ENCODE measurements at places on chromosomes 12 and 14.
A peak's percentile ranks its signal among the peaks of the same experiment; 100 is the strongest.

- peak; percentile 29 for DNase-seq
These were observed 110.5 kb downstream of the ASCL4 start for GRCh38 chr12:107884769-107885694.

- no peak for DNase-seq
These were observed 18.7 kb upstream of the YBX3 start for GRCh38 chr12:10741845-10742244.

DNA sequence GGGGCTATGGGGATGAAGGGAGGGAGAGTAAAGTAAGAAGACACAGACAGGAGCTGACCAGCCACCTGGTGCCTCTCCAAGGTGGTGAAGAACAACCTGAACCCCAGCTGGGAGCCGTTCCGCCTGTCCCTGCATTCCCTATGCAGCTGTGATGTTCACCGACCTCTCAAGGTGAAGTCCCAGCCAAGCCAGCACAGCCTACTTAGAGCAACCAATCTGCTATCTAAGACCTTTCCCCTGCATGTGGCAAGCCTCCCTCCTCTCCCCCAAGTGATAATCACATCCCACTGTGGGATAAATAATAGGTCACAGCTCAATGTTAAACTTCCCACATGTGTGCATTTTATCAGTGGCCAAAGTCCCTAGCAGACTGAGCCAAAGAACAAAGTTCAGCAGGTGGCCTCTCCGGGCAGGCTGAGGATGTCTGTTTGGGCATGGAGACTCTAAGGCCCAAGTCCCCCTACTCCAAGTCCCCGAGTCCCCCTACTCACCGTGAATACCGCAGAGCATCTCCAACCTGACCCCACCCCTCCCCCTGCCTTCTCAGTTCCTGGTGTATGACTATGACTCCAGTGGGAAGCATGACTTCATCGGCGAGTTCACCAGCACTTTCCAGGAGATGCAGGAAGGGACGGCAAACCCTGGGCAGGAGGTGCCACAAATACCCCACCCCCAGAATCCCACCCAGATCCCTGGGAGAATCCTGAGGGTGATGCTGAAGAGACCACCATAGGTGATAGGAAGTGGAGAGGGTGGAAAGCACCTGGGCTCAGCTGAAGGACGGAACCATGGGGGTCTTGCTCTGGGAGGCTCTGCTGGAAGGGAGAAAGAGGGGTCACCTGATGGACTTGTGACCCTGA, 3.5 kb downstream of the CPNE6 start:
- peak; percentile 88 for DNase-seq

DNA sequence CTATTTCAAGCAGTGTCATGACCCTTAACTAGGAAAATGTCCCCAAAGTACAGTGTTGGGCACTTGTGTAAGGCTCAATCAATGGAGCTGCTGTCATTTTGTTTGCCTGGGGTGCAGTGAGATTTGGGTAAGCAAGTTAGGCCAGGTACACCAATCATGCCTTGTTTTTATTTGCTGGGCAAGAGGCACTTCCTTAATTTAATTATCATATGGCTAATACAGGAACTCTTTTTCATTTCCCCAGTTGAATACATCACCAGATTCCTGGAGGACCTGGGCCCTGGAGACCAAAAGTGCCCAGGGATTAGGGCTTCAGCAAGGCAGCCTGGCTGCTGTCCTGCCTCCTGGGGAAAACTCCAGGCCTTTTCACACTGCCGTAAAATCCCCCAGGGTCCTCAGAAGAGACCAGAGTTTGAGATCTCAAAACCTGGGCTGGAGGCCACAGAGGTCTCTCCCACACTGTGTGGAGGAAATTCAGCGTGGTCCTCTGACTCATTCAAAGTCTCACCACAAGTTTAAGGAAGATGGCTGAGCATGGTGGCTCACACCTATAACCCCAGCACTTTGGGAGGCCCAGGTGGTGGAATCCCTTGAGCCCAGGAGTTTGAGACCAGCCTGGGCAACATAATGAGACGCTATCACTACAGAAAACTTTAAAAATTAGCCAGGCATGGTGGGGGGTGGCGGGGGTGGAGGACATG, 28.4 kb upstream of the FOXN3 start:
- no peak for DNase-seq

- no peak for DNase-seq
These were observed 324.2 kb downstream of the ALG10 start for GRCh38 chr12:34346372-34347034.

GRCh38 chr12:1590221-1590979, 4.0 kb downstream of the FBXL14 start:
- peak; percentile 43 for DNase-seq

GRCh38 chr12:94586589-94587259, 63.6 kb downstream of the TMCC3 start:
- peak; percentile 26 for DNase-seq

GRCh38 chr14:21414137-21414631, 30.4 kb upstream of the SUPT16H start:
- no peak for DNase-seq

DNA sequence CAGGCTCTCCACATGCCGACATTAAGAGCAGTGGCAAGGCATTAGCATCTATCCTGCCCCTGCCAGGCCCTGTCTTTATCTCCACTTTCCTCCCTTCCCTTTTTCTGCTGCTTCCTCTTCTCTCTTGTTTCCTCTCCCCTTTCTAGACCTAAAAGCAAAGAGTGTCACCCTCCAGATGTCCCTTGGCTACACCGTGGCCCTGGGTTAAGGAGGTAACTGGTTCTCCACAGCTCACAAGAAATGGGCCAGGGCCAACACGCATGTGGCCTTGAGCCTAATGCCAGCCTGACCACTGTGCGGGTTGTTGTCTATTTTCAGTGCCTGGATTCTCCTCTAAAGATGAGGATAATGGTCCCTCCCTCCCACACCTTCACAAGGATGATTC, 41.7 kb upstream of the DDX11 start:
- DNase-seq = no peak
